H9 (cell line): ENCODE measurements at places on chromosomes 6 and 20. TPM values are rescaled to one million over a fixed set of nuclear protein-coding genes. Genes with fewer than 3 reads are reported as not detected.

Gene MOXD1
- total RNA-seq: 2.3 and 2.5 TPM in 2 replicates

Gene TRIM40
- not detected in 2 replicates for total RNA-seq

Gene NRN1
- total RNA-seq: not detected in 2 replicates

Gene HCRTR2
- total RNA-seq: not detected in 2 replicates

Gene FAM83C
- total RNA-seq: not detected in 2 replicates

Gene NCR2
- not detected in 2 replicates for total RNA-seq

Gene SAMD5
- total RNA-seq: 0.04 and 0.29 TPM in 2 replicates

Gene RBPJL
- 0.28 TPM in 1 of 2 replicates, not detected in the other for total RNA-seq

Gene LIN28B
- 109 and 110 TPM in 2 replicates for total RNA-seq

Gene EYA2
- 0.68 and 0.74 TPM in 2 replicates for total RNA-seq

Gene C6orf58
- not detected in 2 replicates for total RNA-seq

Gene SSTR4
- not detected in 2 replicates for total RNA-seq

Gene TRPC4AP
- 93.9 and 94.2 TPM in 2 replicates for total RNA-seq

Gene CCM2L
- 4.6 and 5.2 TPM in 2 replicates for total RNA-seq

Gene TBC1D7
- total RNA-seq: 33.9 and 36.9 TPM in 2 replicates

Gene PDE7B
- not detected in 2 replicates for total RNA-seq

Gene SMOC2
- 1.8 and 2.1 TPM in 2 replicates for total RNA-seq

Gene C6orf118
- total RNA-seq: not detected in 2 replicates

Gene ASIP
- not detected in 2 replicates for total RNA-seq

Gene OVOL2
- total RNA-seq: 5.8 and 6.4 TPM in 2 replicates

Gene BAG2
- total RNA-seq: 8.2 and 8.4 TPM in 2 replicates

Gene DLL1
- 2.7 and 2.8 TPM in 2 replicates for total RNA-seq

Gene CDC40
- total RNA-seq: 22.3 and 23.5 TPM in 2 replicates

Gene B3GAT2
- total RNA-seq: 0.22 and 0.24 TPM in 2 replicates

Gene FHL5
- not detected in 2 replicates for total RNA-seq

Gene DDX39B
- total RNA-seq: 800 and 813 TPM in 2 replicates

Gene PTCRA
- not detected in 2 replicates for total RNA-seq

Gene PI16
- not detected in 2 replicates for total RNA-seq

Gene ZNF165
- total RNA-seq: 5.8 and 6.3 TPM in 2 replicates

Gene BIRC7
- 0.31 TPM in 1 of 2 replicates, not detected in the other for total RNA-seq

Gene SLC24A3
- total RNA-seq: 0.83 and 1.1 TPM in 2 replicates

Gene NOTCH4
- 2.1 and 2.3 TPM in 2 replicates for total RNA-seq

Gene SNAP25
- total RNA-seq: 0.13 and 0.35 TPM in 2 replicates

Gene ZKSCAN3
- total RNA-seq: 7.3 and 8.7 TPM in 2 replicates

Gene MSH5
- 21.5 and 22.4 TPM in 2 replicates for total RNA-seq

Gene SLC22A16
- total RNA-seq: not detected in 2 replicates

Gene MUC21
- total RNA-seq: not detected in 2 replicates
